ENCODE measurements at places on chromosomes 5 and 9.

- DNase-seq, result peak; percentile 28
Observed at GRCh38 chr5:74639807-74640449, 600 bp downstream of the ENC1 start.

DNA sequence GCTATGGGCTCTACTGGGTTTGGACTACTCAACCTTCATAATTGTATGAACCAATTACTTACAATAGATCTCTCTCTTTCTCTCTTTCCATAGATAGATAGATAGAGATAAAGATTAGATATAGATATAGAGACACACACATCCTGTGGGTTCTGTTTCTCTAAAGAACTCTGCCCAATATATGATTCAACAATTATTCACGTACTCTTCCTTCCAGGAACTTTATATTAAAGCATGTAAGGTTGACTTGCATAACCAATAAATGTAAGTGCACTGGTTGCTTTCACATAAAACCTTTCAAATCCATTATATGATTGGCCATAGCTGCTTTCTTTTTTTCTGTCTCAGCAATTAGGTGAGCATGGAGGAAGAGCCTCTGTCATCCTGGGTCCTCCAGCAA lies 46.7 kb upstream of the CDH18 start:
- no peak for DNase-seq

GRCh38 chr5:74722271-74722670 lies 37.2 kb downstream of the HEXB start:
- DNase-seq, result no peak

DNA sequence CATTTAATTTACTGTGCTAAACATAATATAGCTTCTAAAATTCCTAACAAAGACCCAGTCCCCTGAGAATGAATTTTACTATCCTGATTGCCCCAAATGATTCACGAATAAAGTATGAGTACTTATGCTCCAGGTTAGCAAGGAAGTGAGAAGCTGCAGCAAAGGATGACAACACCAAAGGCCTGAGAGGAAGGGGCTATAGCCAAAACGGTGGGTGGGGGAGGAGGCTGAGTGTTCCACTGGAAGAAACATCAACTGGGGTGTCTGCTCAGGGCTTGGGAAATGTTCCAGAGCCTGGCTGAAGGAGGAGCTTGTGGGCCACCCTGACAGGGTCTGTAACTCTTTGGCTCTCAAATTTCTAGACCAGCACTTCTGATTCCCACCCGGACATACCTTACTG lies 157.3 kb downstream of the ADAMTS12 start:
- no peak for DNase-seq

DNA sequence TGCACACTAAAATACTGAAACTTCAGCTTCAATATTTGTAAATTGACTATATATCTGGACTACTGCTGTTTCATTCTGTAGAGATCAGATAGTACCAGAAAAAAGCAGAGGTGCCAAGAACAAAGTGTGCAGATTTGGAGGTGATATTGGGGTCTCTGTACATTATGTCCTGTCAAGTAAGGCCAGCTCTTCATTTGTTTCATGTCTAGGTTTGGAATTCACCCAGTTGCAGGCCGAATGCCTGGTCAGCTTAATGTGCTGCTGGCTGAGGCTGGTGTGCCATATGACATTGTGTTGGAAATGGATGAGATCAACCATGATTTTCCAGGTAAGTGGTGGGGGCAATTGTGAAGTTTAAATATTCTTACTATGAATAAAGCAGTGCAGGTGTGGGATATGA lies 96.9 kb downstream of the NNT start:
- DNase-seq, result no peak

GRCh38 chr9:84170521-84171141 lies 169.9 kb downstream of the SLC28A3 start:
- no peak for DNase-seq

DNA sequence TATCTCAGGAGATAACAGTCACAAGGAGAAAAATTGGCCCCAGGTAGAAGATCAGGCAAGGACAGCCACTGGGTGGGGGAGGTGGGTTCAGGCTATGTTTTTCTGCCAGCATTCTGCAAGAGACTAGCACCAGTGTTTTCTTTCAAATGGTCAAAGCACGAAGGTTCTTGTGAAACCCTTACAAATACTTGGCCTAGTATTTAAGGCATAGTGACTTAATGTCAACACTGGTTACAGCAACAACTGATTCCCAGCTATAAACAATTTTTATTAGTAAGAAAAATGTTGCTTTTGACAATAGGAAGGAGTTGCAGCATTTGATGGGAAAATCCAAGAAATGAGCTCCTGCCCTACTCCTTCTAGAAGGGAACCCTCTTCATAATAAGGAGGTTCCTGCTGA lies 349.6 kb downstream of the SLIT3 start:
- no peak for DNase-seq

DNA sequence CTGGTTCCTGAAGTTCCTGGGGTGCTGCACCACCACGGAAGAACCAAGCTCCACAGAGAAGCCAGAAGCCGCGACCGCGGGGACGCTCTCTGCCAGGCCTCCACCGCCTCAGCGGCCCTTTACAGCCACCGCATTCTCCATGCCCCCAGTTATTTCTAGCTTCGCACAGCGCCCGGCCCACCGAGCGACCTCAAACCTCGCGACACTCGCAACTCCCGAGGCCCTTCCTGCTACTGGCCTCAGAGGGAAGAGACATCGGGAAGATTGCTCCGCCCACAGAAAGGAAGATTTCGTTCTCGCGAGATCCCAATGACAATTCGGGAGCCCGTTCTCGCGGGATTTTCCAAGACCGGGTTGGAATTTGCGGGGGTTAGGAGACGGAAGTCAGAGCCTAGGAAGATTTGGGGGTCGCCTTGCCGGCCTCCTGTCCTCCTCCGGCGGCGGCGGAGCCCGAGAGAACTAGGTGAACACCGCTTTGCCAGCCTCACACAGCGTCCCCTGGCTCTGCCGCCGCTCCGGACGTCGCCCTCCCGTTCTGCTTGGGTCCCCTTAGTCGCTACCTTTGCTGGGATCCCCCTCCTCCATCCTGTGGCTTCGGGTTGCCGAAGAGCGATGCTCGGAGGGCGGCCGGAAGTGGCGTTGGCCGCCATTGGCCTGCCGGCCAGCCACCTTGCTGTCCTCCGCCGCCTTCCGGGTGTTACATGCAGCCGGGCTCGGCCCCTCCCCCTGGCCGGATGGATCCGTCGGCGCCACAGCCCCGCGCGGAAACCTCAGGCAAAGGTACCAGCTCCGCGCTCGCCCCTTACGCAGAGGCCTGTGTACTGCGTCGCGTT lies at the start of gene ERCC6L2:
Gene ERCC6L2 (plus strand): TSS at position 387 of the 833 bp plus-strand sequence. CDS start 348 bp downstream, at position 735.
- peak; percentile 93 for DNase-seq

DNA sequence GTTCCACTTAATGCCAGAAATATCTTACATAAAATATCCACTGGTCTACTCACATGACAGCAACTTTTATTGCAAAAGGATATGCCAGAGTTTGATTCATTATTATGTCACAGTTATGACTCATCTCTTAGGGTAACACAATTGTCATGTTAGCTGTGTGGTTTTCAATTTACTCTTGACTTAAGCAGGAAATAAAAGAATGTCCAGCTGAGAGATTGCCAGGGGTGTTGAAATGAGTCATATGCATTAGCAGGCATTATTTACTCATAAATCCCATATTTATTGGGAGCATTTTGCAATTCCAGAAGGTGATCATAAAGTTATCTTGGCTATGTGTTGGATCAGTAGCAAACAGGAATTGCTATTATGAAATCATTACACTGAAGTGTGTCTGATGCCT lies 1164.6 kb upstream of the CDH18 start:
- no peak for DNase-seq

DNA sequence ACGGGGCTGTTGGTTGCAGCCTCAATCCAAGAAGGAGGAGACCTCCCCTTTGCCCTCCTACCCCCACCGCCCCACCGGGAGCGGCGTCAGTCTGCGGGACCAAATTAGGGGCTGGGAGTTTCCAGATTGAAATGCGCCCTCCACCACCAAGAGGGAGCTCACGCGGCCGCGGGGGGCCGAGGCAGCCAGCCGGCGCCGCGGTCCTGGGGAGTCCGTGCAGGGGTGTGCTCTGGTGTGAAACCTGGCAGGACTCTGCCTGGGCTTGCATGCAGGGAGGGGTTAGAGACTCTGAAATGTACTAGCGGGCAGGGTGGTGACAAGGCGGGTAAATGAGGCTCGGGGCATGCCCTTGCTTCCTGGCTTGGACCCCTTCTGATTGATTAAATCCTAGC lies 989 bp upstream of the FBN2 start:
- no peak for DNase-seq

- DNase-seq, result no peak
Observed at GRCh38 chr9:76349865-76350264, 44.4 kb downstream of the RFK start.

GRCh38 chr9:124593200-124593599 lies 86.0 kb upstream of the NR5A1 start:
- DNase-seq, result no peak

DNA sequence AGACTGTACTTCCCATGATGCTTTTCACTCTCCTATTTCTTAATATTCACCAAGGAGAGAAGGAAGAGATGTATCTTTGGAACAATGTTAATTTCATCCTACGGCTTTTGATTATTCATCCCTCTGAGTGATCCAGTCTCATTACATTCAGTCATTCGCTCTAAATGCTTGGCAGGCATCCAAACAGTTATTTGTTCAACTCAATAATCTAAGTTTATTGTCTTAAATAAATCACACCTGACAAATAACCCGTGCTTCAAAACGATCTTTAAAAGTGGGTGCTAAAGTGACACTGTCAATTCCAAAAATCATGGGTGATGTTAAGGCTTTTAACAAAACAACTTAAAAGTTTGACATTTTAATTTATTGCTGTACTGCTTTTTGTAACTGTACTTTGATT lies 233.1 kb downstream of the RASEF start:
- DNase-seq, result no peak

- no peak for DNase-seq
Observed at GRCh38 chr5:77806213-77806843, 30.2 kb upstream of the TBCA start.

GRCh38 chr5:127652952-127653611 lies 4.2 kb downstream of the CTXN3 start:
- DNase-seq, result no peak

- no peak for DNase-seq
Observed at GRCh38 chr5:88583471-88583870, 299.5 kb downstream of the MEF2C start.

DNA sequence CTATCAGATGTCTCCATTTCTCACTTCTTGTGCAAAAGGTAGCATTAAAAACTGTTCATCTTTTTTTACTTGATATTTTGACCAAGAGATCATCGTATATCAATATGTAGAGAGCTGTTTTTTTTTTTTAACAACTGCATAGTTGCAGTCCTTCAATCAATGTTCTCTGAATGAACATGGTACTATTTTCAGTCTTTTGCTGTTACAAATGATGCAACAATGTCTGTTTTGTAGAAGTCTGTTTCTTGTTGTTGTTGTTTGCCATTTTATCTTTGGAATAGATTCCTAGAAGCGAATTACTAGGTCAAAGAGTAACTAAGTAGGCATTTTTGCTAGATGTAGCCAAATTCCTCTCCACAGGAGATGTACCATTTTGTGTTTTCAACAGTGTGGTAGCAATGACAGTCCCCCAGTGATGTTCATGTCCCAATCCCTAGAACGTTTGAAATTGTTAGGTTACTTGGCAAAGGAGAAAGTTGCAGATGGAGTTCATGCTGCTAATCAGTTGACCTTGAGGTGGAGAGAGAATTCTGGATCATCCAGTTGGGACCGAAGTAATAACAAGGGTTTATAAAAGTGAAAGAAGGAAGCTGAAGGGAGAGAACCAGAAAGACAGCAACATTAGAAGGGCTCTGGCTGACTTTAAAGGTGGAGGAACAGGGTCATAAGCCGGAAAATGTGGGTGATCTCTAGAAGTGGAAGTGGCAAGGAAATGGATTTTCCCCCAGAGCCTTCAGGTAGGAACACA lies 6.3 kb downstream of the MTREX start:
- no peak for DNase-seq

DNA sequence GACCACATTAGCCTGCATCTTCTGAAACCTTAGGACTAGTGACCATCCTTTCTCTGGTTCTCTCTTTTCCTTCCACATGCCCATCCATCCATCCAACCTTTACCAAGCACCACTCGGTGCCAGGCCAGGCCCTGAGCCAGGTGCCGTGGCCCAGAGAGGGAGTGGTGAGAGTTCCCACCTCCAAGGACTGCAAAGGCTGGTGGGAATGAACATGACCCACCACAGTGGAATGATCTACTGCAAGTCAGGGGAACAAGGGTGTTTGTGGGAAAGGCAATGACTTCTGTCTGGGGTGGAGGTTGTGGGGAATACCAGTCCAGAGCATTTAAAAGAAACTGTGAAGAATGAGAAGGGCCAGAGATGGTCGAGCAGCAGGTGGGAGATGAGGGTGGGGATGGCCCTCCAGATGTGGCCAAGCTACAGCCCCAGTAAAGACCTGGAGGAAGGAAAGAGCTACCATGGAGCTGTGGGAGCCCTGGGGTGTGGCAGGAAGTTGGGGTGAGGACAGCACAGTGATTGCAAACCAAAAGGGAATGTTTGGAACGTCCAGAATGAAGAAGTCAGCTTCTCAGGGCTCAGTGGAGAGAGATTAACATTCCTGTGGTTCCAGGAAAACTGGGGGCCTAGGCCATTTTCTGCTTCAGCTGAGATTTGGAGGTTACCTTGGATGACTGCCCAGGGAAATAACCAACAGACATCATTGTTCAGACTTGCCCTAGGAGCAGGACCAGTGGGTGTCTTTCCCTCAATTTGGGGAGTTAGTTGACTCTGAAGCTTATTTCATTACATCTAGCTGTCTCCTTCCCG lies 30.7 kb upstream of the CORO2A start:
- no peak for DNase-seq

DNA sequence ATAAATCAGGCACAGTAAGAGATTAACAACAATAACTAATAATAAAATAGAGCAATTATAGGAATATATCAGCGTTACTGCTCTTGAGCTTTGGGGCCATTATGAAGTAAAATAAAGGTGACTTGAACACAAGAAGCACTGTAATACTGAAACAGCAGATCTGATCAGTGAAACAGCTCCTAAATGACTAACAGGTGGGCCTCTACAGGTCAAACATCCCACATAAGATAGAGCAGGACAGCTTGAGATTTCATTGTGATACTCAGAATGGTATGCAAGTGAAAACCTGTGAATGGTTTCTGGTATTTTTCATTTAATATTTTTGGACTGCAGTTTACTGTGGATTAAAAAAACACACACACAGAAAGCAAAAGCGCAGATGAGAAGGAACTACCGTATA lies 24.0 kb upstream of the MAP3K1 start:
- no peak for DNase-seq

- no peak for DNase-seq
Observed at GRCh38 chr5:1747079-1747802, 52.4 kb downstream of the MRPL36 start.

- DNase-seq, result no peak
Observed at GRCh38 chr5:165538065-165538464, 2032.6 kb downstream of the MAT2B start.
